Pulmonary artery endothelial cell (primary cell): ENCODE measurements at places on chromosomes 13 and 19. TPM values are rescaled to one million over a fixed set of nuclear protein-coding genes. Genes with fewer than 3 reads are reported as not detected.

DNA sequence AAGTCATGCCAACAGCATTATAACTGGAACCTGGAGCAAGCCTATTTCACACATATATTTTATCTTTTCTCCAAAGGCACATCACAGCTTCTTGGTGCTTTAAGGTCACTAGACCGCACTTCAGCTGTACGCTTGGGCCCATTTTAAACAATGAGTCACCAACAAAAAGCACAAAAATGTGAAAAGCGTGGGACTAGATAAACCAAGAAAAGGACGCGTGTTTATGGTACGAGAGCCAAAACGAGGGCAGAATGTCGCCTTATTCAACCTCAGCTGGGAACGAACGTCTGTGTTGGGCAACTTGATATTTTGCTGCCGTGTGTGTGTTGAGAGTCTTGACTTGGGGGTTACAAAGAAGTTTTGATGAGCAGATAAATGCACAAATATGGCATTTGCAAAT lies 9.2 kb upstream of the EHD2 start:
- DNase-seq: no peak

- DNase-seq: no peak
Observed at GRCh38 chr13:75801388-75801945, 165.3 kb downstream of the LMO7 start.

DNA sequence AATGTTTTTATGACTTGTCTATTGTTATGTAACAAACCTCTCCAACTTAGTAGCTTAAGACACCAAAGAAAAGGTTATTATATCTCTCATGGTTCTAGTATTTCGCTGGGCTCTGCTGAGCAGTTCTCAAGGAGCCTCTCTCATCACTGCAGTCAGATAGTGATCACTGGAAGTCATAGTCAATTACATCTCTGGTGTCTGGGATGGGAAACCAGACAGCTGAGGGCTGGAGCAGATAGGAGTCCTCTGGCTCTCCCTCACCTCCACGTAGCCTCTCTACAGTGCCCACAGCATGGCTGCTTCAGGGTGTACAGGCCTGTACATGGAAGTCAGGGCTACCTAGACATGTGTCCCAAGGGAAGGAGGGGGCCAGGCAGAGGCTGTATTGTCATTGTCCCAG lies 507.5 kb downstream of the MYO16 start:
- DNase-seq: no peak

DNA sequence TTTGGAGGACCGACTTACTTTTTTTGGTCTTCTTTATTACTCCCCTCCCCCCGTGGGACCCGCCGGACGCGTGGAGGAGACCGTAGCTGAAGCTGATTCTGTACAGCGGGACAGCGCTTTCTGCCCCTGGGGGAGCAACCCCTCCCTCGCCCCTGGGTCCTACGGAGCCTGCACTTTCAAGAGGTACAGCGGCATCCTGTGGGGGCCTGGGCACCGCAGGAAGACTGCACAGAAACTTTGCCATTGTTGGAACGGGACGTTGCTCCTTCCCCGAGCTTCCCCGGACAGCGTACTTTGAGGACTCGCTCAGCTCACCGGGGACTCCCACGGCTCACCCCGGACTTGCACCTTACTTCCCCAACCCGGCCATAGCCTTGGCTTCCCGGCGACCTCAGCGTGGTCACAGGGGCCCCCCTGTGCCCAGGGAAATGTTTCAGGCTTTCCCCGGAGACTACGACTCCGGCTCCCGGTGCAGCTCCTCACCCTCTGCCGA lies 409 bp downstream of the FOSB start:
- DNase-seq: no peak

DNA sequence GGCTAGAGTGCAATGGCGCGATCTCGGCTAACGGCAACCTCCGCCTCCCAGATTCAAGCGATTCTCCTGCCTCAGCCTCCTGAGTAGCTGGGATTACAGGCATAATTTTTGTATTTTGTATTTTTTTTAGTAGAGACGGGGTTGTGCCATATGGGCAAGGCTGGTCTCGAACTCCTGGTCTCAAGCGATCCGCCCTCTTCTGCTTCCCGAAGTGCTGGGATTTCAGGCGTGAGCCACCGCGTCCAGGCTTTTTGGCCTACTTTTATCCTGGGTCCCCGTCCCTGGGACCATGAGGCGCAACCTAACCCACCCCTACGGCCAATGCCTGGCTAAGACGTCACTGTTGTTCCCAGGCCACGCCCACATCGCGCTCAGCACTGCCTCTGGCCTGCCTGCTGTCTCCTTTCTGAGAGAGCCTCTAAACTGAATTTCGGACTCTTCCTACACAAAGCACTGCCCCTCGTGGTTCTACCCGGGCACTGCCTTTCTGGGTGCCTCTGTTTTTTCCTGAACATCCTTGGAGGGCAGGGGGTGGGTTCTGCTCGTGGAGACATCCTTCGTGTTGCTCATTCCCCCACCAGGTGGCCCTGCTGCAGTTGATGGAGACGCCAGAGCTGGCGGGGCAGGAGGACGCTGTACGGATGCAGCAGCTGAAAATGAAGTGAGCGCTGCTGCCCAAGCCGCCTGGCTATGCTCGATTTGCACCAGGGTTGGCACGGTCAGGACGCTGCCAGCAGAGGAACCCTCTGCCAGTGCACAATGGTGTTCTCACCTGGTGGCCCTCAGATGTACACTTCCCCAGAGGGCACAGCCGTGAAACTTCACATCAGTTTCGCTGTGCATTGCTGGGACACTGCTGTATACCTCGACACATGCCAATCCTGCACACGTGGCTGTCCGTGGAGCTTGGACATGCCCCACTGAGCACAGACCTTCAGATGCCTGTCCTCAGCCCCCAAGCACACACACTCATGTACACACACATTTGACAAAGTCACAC lies 2.0 kb downstream of the REX1BD start:
- no peak for DNase-seq

DNA sequence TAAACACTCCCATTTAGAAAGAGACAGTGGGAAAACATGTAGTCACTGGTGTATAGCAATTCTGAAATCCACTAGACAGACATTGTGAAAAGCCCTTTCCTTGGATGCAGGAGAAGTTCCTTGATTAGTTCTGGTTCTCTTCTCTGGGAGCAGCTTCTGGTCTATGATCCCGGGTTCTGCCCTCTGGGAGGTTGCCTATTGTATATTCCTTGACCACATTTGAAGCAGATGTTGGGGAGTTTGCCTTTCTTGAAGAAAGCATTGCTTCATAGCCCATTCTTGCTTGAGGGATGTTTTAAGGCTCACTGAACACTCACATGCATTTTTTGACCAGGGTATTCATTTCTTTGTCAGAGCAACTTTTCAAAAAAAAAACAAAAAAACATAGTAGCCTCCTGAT lies 211.9 kb downstream of the NDFIP2 start:
- no peak for DNase-seq

DNA sequence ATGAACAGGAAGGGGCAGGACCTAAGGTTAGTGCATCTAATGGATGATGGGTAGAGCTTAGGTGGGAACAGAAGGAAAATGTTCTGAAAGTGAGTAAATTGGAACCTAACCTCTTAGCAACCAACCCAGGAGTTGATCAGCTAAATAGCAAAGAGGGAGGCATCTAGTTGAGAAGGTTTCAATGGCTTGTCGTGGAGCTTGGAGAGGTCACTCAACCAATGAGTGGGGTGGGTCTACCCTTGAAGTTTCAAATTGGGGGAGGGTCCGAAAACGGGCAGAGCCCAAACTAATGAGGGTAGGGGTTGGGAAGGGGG lies 5.7 kb upstream of the SHKBP1 start:
- DNase-seq: no peak

GRCh38 chr19:4368128-4368820 lies 24.9 kb downstream of the MPND start:
- no peak for DNase-seq

DNA sequence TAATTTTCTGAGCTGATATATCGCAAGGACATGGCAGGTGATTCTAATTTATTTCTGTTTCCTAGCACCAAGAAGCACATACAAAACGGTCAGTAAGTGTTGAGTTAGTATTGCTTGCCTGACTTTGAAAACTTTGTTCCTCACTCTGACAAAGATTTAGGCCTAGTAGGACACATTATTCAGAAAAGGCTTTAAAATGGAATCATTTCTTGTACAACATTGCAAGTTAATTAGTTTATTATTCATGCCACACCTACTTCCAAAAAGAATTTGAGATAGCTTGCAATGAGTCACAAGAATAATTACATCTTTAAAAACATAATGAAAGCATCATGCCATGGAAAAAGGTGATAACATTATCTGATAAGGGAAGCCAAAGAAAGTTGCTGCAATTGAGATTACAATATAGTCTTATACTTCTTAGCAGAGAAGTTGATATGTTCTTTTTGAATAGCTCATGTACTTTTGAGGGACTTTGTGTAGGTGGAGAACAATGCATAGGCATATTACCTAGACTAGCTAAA lies 474.2 kb downstream of the KLF5 start:
- DNase-seq: no peak

B3GNT8 gene
- total RNA-seq: 2.1 and 2.7 TPM in 2 replicates

ZNF555 gene
- total RNA-seq: 4.7 and 7.4 TPM in 2 replicates

DEDD2 gene
- 16.2 and 29.1 TPM in 2 replicates for total RNA-seq
